ENCODE measurements at places on chromosomes 16 and 17. TPM values are rescaled to one million over a fixed set of nuclear protein-coding genes. Genes with fewer than 3 reads are reported as not detected.

Gene PRR15L
- 4.5 TPM for total RNA-seq

Gene TRIM16
- 109 TPM for total RNA-seq

Gene CACNA1H
- total RNA-seq: not detected

Gene CD300E
- total RNA-seq: not detected

Gene HOXB1
- not detected for total RNA-seq

Gene OR1F1
- 0.14 TPM for total RNA-seq

Gene SPATA22
- total RNA-seq: not detected

Gene PHOSPHO1
- total RNA-seq: not detected

Gene ABCC12
- total RNA-seq: not detected

Gene VTN
- not detected for total RNA-seq

Gene BCAS3
- 13.7 TPM for total RNA-seq

Gene KCNH6
- not detected for total RNA-seq

Measured in nasal cavity respiratory epithelium epithelial cell of viscerocranial mucosa (primary cell).